Stimulated activated naive CD4-positive, alpha-beta T cell treated with Interleukin-2 at 50 U/mL for 16 hours (primary cell): ENCODE measurements at places on chromosomes 1 and 21.

DNA sequence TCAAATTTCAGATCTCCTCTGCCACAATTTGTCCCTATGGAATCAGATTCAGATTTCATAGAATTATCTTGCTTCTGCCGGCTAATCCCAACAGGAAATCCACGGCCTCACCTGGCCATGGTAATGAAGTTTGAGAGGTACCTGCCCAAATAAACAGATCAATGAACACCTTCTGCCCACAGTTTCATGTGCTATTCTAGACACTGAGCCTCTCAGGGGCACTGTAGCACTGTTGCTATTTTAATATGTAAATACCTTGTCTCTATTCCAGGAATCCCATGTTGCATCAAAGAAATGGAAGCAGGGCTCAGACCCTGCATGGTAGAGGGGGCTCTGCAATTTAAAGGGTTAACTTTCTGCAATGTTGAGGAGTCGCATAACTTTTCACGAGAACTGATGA is 593.1 kb downstream of the PTBP2 start:
- DNase-seq = no peak

GRCh38 chr1:208088319-208088718 is 155.9 kb downstream of the PLXNA2 start:
- DNase-seq = no peak

- DNase-seq = no peak
Observed at GRCh38 chr1:161044535-161044907, 1.3 kb downstream of the USF1 start.

DNA sequence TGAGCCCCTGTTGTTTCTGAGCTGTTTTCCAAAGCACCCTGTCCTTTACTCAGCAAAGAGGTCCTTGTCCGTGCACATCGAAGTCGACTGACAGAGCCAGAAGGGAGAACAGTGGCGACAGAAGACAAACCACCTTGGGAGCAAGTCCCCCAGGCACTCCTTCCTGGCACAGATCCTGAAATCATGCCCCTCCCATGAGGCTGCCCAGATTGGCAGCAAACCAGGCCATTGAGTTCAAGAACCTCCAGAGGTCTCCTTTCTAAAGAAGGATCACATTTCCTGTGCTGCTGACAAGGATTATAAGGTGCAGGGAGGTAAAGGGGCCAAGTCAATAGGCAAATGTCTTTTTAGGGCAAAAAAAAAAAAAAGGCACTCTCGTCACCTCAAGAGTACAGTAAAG is 84.7 kb upstream of the HIVEP3 start:
- no peak for DNase-seq

DNA sequence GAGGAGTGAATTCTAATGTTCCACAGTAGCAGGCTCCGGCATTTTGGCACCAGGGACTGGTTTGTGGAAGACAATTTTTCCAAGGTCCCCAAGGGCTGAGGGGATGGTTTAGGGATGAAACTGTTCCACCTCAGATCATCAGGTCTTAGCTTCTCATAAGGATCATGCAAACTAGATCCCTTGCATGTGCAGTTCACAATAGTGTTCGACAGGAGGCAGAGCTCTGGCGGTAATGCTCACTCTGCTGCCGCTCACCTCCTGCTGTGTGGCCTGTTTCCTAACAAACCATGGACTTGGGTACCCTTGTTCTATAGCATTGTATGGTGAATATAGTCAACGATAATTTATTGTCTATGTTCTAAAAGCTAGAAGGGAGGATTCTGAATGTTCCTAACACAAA is 16.6 kb downstream of the CRNN start:
- no peak for DNase-seq

DNA sequence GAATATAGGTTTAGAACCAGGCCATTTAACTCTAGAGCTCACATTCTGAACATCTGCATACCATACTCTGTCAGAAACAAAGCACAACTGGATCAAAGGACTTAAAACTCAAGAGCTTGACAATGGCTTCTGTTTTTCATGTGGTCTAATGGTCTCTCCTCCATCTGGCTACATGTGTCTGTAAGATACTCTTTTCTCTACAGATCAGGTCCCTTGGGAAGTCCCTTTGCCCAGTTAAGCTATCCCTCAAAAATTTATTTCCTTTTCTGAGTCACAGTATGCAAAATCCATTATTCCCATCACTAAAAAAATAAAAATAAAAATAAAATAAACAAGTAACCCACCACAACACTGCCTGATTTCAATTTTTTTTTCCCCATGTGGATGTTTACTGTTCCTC is 357.0 kb upstream of the PRMT6 start:
- DNase-seq = no peak

DNA sequence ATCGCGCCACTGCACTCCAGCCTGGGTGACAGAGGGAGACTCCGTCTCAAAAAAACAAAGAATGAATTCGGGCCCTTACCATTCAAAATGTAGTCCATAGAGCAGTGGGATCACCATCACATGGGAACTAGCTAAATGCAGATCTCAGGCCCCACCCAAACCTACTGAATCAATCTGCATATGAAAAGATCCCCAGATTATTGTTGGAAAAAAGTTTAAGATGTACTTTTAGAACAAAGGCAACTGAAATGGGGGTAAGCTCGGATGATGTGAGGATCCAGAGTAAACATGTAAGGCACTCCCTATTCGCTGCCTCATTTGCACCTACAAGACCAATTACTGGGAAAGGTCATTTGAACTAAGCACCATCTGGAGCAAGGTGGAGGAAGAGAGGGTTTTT is 803 bp upstream of the FLAD1 start:
- DNase-seq = no peak
